ENCODE measurements at places on chromosomes 11 and 22.

DNA sequence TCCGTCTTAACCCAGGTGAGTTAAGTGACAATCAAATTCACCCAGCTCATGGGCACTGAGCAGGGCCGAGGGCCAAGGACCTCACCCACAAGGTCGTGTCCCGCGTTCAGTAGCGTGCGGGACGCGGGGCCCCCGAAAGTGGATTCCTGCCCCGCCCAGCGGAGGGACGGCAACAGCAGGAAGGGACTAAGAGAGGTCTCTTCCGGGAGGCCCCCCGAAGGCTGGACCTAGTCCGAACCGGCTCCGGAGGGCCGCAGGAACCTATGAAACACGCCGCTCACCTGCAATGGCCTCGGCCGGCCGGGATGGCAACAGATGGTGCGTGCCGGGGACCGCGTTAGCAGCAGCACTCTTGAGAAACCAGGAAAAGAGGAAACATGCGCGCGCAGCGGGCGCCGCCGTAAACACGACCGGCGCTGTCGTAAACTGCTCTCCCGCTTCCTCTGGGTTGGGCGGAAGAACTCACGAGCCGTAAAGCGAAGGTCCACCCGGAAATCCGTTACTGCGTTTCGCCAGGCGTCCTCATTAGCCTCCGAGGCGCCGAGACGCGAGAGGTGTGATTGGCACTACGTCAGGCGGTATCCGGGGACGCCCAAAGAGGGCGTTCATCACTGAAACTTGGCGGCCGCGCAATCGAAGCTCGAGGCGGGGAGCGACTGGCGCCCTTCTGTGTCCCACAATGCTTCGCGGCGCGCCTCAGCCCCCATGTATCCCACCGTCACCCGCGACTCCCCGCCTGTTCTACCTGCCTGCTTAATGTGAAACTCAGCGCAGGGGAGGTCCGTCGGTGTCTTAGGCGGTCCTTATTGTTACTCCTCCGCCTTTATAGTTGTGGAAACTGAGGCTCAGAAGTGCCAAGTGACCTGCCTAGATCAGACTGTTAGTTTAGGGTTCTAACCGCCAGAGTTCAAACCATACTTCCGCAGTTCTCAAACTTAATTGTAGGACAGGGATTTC lies at the start of gene EIF3D:
Gene EIF3D, minus strand, starts transcription at position 372 of the 957 bp plus-strand sequence. CDS start 3,045 bp downstream, outside the sequence.
- peak; percentile 90 for DNase-seq

- DNase-seq, result no peak
Measured at GRCh38 chr11:88555018-88555828, 217.7 kb upstream of the CTSC start.

- no peak for DNase-seq
Measured at GRCh38 chr11:2305788-2306451, 4.1 kb downstream of the TSPAN32 start.

DNA sequence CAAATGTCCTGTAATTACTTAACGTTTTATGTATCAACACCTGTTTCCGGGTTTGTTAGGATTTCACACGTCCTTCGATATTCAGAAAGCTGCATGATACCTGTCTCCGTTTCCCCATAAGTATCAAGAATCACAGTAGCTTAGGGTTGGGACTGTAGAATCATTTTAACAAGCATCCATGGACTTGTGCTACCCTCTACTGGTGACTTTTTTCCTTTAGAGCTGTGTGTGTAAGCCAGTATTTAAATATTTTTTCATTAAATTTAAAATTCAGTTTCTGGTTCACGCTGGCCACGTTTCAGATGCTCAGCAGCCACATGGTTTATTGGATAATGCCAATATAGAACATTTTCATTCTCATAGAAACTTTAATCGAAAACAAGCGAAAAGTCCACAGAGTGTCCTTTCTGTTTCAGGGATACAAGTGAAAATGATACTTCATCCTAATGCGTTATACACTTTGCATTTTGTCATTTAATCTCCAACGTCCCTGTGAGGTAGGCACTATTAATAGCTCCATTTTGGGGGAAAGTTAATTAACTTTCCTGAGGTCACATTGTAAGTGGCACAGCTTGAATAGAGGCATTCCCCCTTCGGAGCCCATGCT lies 61.5 kb upstream of the SLC25A18 start:
- DNase-seq, result no peak

DNA sequence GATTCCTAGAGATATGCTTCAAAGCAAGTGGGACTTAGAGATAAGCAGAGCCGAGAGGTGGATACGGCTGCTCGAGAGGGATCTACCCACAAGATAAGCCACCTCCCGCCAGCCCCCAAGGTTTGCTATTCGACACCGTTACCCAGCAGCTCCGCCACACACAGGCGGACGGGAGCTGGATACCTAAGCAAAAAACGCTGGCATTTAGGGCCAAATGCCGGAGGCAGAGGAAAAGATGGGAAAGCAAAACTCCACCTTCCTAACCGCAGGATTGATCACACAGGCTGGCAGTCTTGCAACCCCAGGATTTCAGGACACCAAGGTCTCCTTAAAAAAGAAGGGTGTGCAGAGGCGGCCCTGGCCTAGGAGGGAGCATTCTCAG lies 709 bp downstream of the FTH1 start:
- peak; percentile 20 for DNase-seq

DNA sequence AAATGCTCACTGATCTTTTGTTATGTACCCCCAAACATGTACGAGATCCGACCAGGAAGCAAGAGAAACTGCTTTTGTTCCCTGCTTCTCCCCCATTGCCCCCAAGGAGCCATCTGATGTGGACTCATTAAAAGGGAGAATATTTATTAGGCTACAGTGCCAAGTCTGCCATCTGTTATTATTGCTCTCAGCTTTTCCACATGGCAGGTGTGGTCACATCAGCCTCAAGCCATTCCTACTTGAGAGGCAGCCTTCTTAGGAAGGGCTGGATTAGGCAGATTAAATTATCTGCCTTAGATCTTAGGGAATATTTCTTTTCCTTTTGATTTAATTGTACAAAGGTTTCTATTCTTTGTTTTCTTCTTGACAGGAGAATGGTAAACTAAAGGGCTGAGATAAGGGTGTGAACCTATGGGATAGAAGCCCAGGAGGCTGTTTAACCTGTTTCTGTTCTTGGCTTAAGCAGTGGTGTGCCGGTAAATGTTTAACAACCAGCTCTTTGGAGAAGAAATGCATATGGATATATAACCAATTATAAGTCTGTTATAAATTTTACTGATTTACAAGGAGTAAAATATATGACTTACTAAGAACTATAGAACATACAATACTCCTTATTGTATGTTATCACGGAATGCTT lies 88.8 kb downstream of the PDHX start:
- DNase-seq, result no peak

DNA sequence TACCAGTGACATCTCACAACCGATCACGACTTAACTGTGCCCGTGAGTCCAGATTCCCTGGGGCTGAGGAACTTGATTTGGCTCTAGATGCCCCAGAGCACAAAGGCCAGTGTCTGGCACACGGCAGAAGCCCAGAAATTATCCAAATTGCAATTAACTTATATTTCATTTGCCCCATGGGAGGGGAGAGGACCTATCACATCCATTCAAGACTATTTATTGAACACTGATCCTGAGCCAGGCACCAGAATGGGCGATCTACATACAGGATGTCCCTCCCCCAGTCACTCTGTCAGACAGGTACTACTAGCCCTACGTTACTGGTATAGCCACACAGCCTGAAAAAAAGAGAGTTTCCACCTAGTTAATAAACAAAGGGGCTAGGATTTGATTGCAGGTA lies 5.1 kb downstream of the DNAL4 start:
- no peak for DNase-seq

DNA sequence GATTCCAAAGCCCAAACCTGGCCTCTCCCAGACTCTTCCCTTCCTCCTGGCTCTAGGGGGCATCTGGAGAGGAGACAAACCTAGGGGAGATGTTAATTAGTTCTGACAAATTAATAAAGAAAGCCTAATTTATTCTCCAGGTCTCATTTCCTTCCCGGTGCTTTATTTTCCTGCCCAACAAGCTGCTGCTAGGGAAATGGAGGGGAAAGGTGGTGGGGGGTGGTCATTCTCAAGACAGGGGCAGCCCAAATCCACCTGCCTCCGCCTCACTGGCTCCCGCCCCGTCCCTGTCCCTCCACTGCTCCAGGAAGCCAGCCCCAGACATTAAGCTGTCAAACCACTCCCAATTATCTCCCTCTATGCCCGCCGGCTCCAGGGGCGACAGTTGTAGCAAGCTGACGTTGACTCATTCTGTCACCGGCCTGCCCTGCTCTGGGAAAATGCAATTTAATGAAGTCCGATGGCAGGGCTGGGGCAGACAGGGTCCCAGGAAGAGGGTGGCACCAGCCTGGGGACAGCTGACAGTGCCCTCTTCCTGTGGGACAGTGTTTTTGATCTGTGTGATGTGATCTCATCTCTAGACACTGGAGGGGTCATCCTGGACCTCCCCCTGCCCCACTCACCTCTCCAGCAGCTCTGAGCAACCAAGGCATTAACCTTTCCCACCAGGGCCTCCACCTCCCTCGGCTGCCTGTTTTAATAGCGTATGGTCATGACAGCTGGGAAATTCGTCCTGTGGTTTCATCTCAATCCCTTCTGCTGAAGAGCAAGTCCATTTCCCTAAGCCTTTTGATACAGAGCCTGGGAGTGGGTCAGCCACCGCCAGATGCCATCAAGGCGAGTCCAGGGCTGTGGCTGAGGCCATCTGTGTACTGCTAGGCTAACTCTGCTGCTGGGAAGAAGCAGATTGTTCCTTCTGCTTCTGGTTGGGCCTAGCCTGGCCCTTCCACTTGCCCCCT lies 27.1 kb downstream of the NECTIN1 start:
- no peak for DNase-seq

GRCh38 chr11:1073261-1073724 lies 1.4 kb upstream of the MUC2 start:
- DNase-seq, result no peak

GRCh38 chr11:26025676-26026075 lies 306.3 kb upstream of the ANO3 start:
- no peak for DNase-seq

- no peak for DNase-seq
Measured at GRCh38 chr11:120332822-120333716, 3.1 kb upstream of the ARHGEF12 start.

- no peak for DNase-seq
Measured at GRCh38 chr22:25816522-25817059, 74.6 kb downstream of the MYO18B start.

- DNase-seq, result peak; percentile 32
Measured at GRCh38 chr11:14500181-14500651, 605 bp upstream of the COPB1 start.

DNA sequence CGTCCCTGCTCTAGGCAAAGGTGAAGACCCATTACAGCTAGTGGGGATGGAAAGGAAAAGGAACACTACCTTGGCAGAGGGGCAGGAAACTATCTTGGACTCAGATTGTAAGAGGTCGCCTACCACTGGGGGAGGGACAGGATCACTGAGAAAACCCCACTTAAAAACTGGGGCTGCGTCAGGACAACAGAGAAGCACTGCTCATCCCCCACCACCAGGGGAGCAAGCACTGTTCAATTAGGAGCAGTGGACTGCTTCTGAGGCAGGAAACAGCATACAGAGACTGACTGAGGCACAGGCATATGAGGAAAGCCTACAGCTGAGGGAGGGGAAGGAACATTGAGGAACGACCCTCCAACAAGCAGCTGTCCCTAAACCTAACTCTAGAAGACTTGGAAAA lies 20.8 kb upstream of the DLAT start:
- DNase-seq, result no peak

- DNase-seq, result no peak
Measured at GRCh38 chr11:61406067-61406466, 13.7 kb downstream of the TMEM216 start.

DNA sequence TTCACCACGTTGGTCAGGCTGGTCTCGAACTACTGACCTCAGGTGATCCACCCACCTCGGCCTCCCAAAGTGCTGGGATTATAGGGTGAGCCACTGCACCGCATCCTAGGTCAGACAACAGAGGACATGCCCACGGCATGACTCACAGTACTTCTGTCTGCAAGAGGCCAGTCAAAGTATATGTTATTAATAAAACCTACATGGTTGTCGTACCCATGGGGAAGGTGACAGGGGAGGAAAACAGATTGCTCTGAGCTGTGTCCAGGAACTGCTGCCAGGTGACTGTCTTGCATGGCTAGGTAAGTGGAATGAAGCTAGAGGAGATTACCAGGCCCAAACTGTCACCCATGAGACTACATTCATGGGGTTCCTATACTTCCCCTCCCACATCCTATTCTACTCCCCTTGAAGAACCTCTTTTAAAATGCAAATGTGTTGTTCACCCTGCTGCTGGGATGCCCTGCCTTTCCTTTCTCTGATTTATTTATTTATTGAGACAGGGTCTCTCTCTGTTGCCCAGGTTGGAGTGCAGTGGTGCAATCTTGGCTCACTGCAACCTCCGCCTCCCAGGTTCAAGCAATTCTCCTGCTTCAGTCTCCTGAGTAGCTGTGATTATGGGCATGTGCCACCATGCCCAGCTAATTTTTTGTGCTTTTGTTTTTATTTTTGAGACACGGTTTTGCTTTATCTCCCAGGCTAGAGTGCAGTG lies 2.0 kb upstream of the NLRX1 start:
- no peak for DNase-seq

GRCh38 chr11:32526760-32527159 lies 56.9 kb upstream of the EIF3M start:
- no peak for DNase-seq

GRCh38 chr11:46469926-46470325 lies 78.3 kb upstream of the CHRM4 start:
- no peak for DNase-seq

DNA sequence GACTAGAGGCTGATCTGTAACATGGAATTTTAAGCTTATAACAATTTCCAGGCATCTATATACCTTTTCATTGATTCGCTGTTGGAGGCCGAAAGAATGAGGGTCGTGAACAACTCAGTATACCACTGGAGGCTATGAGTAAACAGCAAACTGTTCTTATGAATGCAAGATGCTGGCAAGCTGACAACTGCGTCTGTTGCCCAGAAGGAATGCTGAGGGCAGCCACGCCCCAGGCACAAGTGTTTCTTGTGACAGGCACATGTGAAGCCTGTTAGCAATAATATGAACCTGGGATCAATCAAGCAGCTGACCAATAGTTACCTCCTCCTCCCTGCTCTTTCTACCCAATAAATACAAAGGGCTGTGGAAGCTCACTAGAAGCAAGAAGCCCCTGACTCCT lies 15.3 kb downstream of the RTCB start:
- DNase-seq, result no peak

DNA sequence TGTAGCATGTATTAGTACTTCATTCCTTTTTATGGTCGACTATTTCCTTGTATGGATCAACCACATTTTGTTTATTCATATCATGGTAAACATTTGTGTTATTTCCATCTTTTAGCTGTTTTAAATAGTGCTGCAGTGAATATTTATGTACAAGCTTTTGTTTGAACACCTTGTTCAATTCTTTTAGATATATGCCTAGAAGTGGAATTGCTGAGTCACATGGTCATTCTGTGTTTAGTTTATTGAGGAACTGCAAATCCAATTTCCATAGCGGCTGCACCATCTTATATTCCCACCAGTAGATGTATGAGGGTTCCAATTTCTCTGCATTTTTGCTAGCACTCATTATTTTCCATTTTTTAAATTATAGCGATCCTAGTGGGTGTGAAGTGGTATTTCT lies 61.5 kb upstream of the GRK2 start:
- no peak for DNase-seq

GRCh38 chr11:22162756-22163155 lies 30.1 kb upstream of the ANO5 start:
- no peak for DNase-seq
